ENCODE measurements at places on chromosomes 13 and 19. TPM values are rescaled to one million over a fixed set of nuclear protein-coding genes. Genes with fewer than 3 reads are reported as not detected.

DNA sequence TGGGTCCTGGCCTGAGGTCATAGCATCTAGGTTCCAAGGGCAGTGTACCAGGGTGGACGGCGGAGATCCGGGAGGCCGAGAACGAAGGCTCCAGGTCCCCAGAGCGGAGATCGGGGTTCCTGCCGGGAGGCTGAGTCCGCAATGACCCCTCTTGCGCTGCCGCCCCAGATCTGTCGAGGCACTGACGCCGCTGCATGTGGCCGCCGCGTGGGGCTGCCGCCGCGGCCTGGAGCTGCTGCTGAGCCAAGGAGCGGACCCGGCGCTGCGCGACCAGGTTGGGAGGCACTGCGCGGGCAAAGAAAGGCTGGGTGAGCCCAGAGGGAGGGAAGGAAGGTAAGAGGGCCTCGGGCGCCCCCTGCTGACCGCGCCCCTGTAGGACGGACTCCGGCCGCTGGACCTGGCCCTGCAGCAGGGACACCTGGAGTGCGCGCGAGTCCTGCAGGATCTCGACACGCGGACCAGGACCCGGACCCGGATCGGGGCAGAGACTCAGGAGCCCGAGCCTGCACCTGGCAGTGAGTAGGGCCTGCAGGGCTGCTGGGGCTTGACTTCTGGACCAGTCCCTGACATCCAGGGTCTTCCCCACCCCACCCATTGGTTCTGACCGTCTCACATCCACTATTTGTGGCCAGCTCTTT is 906 bp downstream of the ANKLE1 start:
- H3K27ac ChIP-seq, result no peak overlapping the region
- H3K4me3 ChIP-seq, result no peak overlapping the region
- H3K27me3 ChIP-seq, result no peaks in the 10 kb centered on the region
- peaks cover 10% of the 10 kb centered on the region for H3K4me1 ChIP-seq
- peaks cover 2% of the 10 kb centered on the region for H3K36me3 ChIP-seq

GRCh38 chr13:40026741-40027140 is 371.3 kb downstream of the COG6 start:
- DNase-seq, result no peak
- no peak overlapping the region for H3K4me3 ChIP-seq
- H3K4me1 ChIP-seq, result no peaks in the 10 kb centered on the region

DNA sequence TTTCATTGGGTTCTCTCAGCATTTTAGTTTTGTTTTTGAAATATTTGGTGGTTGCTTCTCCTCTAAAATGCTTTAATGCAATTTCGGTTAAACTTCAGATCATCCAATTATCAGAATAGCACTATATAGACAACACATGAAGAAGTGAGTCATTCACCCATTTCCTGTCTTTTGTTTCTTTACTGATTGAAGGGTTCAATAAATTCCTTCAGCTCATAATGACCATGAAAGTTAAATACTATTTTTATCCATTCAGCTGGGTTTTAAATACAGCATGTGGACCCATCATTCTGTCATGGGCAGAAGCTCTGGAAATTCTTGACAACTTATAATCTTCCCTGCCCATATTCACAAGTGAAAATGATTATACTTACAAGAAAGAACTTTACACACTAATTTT is 187.2 kb downstream of the ITGBL1 start:
- peaks cover under 1% of the 10 kb centered on the region for H3K4me1 ChIP-seq
- H3K27me3 ChIP-seq, result no peaks in the 10 kb centered on the region
- DNase-seq, result no peak
- no peaks in the 10 kb centered on the region for H3K36me3 ChIP-seq
- H3K27ac ChIP-seq, result no peak overlapping the region

Gene KLK6
- polyA plus RNA-seq, result not detected

Gene NALCN
- polyA plus RNA-seq, result 0.21 TPM

DNA sequence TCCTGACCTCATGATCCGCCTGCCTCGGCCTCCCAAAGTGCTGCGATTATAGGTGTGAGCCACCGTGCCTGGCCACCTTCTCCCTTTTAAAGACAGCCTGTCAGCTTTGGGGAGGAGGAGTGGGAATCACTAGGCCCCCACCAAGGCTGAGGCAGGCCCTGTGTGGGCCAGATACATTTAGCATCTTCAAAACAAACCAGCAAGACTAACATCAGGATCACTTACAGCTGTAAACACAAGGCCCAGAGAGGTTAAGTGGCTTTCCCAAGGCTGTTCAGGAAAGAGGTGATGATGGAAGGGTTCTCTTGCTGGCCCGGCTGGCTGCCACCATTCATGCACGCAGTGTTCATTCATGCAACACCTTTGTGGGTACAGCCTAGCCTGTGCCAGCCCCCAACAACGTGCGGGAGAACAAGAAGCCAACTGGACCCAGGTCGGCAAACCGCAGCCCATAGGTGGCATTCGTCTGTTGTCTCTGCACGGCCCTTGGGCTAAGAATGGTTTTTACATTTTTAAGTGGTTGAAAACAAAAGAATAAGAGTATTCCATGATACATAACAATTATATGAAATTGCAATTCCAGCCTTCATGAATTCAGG is 23.0 kb downstream of the IER2 start:
- no peaks in the 10 kb centered on the region for H3K27me3 ChIP-seq
- H3K27ac ChIP-seq, result no peak overlapping the region
- no peaks in the 10 kb centered on the region for H3K36me3 ChIP-seq
- H3K4me3 ChIP-seq, result no peak overlapping the region

Gene PRR36
- 0.02 TPM for polyA plus RNA-seq

GRCh38 chr19:46471116-46471733 is at the start of gene PNMA8A:
PNMA8A (minus strand) TSS chr19:46471563; CDS start chr19:46471035, 528 bp downstream.
- H3K4me3 ChIP-seq, result no peak within 1 kb of the TSS
- no peaks in the 10 kb centered on the region for H3K4me1 ChIP-seq
- H3K36me3 ChIP-seq, result no peaks in the 10 kb centered on the region
- peaks cover 4% of the 10 kb centered on the region for H3K27me3 ChIP-seq

- no peaks in the 10 kb centered on the region for H3K36me3 ChIP-seq
- no peaks in the 10 kb centered on the region for H3K27me3 ChIP-seq
- H3K4me3 ChIP-seq, result no peak overlapping the region
These were observed 551.6 kb downstream of the MYO16 start for GRCh38 chr13:109180905-109181425.

- H3K27ac ChIP-seq, result no peak overlapping the region
- peaks cover 3% of the 10 kb centered on the region for H3K27me3 ChIP-seq
- H3K4me3 ChIP-seq, result no peak overlapping the region
- DNase-seq, result no peak
- H3K36me3 ChIP-seq, result no peaks in the 10 kb centered on the region
These were observed 75.6 kb upstream of the TM9SF2 start for GRCh38 chr13:99425485-99426341.

Gene CYP4F11
- polyA plus RNA-seq, result 50.4 TPM
